ENCODE measurements at places on chromosomes 13 and 19.

DNA sequence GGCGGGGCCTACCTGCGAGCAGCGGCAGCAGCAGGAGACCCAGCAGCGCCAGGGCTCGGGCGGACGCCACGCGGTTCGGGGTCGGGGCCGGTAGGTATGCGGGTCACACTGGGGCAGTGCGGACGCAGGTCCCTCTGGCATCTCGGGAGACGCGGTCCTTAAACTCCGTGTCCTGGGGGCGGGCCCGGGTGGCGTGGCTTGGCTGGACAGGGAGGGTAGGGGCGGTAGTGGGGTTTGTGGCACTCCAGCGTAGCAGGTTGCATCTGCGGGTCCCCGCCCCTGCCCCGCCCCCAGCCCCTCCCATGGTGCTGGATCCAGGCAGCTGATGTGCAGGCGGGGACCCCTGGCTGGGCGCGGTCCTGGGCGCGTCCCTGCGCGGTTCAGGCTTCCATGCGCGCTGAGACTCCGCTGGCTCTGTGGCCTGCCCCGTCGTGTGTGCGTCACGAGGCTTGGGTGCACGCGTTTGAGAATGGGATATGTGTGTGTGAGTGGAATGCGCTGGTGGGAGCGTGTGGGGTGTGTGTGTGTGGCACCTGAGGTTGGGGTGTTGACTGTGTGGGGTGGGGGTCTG, 96.1 kb downstream of the WTIP start:
- DNase-seq = no peak

DNA sequence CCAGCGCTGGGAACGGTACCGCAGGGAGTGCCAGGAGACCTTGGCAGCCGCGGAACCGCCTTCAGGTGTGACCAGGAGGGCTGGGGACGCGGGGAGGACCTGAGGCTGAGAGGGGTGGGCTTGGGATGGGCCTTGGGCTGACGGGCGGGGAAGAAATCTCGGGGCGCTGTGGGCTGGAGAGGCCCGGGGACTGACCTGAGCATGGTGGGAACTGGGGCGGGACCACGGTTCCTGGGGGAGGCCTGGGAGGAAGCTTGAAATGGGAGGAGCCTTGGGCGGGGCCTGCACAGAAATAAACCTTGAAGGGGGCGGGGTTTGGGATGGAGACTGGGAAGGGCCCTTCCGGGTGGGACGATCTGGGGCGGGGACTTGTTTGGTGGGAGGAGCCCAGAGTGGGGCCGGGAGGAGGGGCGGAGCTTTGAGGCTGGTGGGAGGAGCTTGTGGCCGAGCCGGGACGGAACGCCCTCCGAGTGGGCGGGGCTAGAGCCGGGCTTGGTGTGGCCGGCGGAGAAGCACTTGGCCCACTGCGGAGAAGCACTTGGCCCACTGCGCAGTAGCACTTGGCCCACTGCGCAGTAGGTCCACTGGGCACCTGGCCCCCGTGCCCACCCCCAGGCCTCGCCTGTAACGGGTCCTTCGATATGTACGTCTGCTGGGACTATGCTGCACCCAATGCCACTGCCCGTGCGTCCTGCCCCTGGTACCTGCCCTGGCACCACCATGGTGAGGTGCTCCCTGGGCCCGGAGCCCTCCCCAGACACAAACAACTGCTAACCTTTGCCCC, 2.8 kb downstream of the GIPR start:
- no peak for DNase-seq

DNA sequence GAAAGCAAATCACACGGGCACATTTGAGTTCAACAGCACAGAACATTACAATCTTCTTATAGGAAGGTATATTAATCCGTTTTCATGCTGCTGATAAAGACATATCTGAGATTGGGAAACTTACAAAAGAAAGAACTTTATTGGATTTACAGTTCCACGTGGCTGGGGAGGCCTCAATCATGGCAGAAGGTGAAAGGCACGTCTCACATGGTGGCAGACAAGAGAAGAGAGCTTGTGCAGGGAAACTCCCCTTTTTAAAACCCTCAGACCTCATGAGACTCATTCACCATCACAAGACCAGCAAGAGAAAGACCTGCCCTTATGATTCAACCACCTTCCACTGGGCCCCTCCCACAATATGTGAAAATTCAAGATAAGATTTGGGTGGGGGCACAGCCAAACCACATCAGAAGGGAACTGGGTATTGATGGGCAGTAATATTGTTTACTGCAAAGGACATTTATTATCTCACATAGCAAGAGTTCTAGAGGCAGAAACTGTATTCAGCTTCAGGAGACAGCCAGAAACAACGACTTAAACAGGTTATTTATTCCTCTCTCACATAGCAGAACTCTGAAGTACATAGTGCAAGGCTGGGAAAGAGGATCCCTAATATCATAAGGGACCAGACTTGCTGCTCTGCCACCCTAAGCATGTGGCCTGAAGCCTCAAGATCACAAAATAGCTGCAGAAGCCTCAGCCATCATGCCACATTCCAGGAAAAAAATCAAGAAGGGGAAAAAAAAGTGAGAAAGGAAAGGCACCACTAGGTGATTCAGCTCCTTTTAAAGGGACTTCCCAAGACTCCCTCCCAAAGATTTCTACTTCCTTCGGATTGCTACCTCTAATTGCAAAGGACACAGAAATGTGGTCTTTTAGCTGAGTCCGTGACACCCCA, 23.1 kb downstream of the FXYD5 start:
- no peak for DNase-seq

DNA sequence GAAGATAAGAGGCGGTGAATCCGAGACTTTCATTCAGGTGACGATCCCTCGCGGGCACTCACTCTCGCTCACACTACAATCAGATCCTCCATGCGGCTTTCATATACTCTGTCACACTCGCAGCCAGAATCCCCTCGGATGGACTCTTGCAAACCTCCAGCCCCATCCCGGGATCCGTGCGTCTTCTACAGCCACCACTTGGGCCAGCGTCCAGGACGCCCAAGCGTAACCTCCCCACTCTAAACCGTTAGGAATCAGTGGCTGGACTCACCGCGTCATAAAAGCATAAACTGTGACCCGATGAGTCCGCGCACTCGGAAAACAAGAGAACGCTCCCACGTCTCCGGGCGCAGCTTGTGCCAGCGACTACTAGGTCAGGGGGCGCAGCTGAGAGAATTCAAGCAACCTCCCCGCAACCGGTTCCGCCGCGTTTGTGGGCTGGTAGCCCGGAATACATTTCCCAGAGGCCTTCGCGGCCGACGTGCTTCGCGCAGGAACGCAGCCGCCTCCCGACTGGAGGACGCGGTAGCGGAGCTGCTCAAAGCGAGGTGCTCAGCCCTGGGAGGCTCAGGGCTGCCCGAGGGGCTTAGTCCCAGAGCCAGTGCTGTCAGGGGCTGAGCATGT, 27.6 kb downstream of the ZNF607 start:
- no peak for DNase-seq

Data from HL-60 (cell line).